ENCODE measurements at places on chromosomes 3 and 15. TPM values are rescaled to one million over a fixed set of nuclear protein-coding genes. Genes with fewer than 3 reads are reported as not detected.

The TMEM207 gene
- not detected for total RNA-seq

DNA sequence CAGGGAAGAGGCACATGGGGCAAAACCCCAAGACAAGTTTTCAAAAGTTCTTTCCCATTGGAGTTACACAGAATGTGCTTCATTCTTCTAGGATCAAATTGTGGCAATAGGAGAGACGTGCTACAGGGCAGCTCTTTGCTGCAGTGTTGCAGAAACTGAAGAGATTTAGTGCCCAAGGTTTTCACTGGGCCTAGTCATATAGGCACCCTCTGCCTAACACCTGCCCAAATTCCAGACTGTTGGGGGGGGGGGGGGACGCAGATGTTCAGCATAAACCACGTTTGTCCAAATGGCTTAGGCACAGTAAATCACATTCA is 346.8 kb upstream of the ZNF717 start:
- no peak overlapping the region for H3K4me3 ChIP-seq
- H3K4me1 ChIP-seq = no peaks in the 10 kb centered on the region

DNA sequence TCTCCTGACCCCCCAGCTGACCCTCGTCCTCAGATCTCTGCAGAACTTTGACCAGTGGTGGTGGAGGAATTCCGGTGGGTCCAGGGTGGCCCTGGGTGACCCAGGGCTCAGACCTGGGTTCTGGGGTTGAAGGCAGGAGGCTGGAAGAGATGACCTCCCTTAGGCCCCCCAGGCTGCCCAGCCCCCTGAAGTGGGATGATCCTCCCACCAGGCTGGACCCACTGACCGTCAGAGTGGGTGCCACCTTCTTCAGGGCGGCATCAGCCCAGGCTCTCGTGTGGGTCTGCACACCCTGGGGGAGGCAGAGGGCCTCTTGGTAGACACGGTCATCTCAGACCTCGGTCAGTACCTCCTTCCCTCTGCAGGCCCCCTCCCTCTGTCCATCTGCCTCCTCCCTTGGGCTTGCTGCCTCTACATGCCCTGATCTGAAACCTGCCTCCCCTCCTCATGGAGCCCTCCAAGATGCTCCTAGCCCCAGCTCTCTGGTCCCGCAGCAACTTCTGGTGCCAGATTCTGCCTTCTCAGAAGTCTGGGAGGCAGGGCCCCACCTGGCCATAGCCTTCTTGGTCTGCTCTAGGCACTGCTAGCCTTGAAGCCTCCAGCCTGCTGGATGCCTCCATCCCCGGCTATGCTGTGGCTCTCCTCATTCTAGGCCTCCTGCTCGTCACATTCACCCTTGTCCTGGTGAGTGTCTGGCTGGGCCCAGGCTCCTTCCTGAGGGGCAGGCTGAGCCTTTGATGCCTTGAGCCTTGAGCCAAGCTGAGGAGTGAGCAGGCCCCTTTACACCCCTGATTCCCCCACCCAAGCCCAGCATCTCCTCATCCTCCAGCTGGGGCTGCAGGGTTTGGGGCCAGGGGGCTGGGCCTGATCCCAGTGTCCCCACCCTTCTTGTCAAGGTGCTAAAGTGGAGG is 49.1 kb upstream of the CSPG4 start:
- peaks cover 4% of the 10 kb centered on the region for H3K36me3 ChIP-seq
- H3K4me3 ChIP-seq = no peak overlapping the region
- H3K27me3 ChIP-seq = no peaks in the 10 kb centered on the region
- DNase-seq = no peak
- H3K4me1 ChIP-seq = peaks cover 18% of the 10 kb centered on the region

GRCh38 chr15:61056386-61056785 is 172.7 kb downstream of the RORA start:
- no peaks in the 10 kb centered on the region for H3K4me1 ChIP-seq
- no peak for DNase-seq
- no peaks in the 10 kb centered on the region for H3K36me3 ChIP-seq
- no peak overlapping the region for H3K4me3 ChIP-seq
- H3K27me3 ChIP-seq = peaks cover 8% of the 10 kb centered on the region

The TRH gene
- total RNA-seq = not detected

GRCh38 chr3:30347679-30348216 is 258.7 kb upstream of the TGFBR2 start:
- H3K27me3 ChIP-seq = peaks cover 17% of the 10 kb centered on the region
- no peak overlapping the region for H3K4me3 ChIP-seq
- no peak overlapping the region for H3K27ac ChIP-seq
- peaks cover 3% of the 10 kb centered on the region for H3K4me1 ChIP-seq

The ARGFX gene
- total RNA-seq = not detected

- H3K4me3 ChIP-seq = no peak overlapping the region
- H3K27ac ChIP-seq = no peak overlapping the region
- no peak for DNase-seq
These were observed 125.1 kb upstream of the ZBTB20 start for GRCh38 chr3:115272036-115272824.

GRCh38 chr3:172388412-172389078 is 59.7 kb downstream of the GHSR start:
- no peak overlapping the region for H3K4me3 ChIP-seq
- no peak for DNase-seq
- H3K4me1 ChIP-seq = no peaks in the 10 kb centered on the region
- no peaks in the 10 kb centered on the region for H3K36me3 ChIP-seq
- H3K27me3 ChIP-seq = no peaks in the 10 kb centered on the region

- H3K4me1 ChIP-seq = peaks cover 3% of the 10 kb centered on the region
- no peak overlapping the region for H3K27ac ChIP-seq
- H3K36me3 ChIP-seq = no peaks in the 10 kb centered on the region
These were observed 42.3 kb downstream of the KCNH8 start for GRCh38 chr3:19190602-19191001.

GRCh38 chr15:77516076-77516475 is 95.4 kb downstream of the HMG20A start:
- H3K4me1 ChIP-seq = no peaks in the 10 kb centered on the region
- DNase-seq = no peak
- no peak overlapping the region for H3K4me3 ChIP-seq
- no peaks in the 10 kb centered on the region for H3K36me3 ChIP-seq
- H3K27ac ChIP-seq = no peak overlapping the region

The CDHR4 gene
- not detected for total RNA-seq

GRCh38 chr3:184783319-184783718 is 28.6 kb upstream of the VPS8 start:
- no peak overlapping the region for H3K4me3 ChIP-seq
- no peak overlapping the region for H3K27ac ChIP-seq
- no peaks in the 10 kb centered on the region for H3K36me3 ChIP-seq
- no peak for DNase-seq

The P2RY14 gene
- 0.88 TPM for total RNA-seq

- H3K36me3 ChIP-seq = no peaks in the 10 kb centered on the region
- H3K27me3 ChIP-seq = peaks cover 7% of the 10 kb centered on the region
- H3K27ac ChIP-seq = no peak overlapping the region
- no peak for DNase-seq
These were observed 16.0 kb upstream of the LRRK1 start for GRCh38 chr15:100903168-100903554.

The WDR49 gene
- total RNA-seq = 0.49 TPM

DNA sequence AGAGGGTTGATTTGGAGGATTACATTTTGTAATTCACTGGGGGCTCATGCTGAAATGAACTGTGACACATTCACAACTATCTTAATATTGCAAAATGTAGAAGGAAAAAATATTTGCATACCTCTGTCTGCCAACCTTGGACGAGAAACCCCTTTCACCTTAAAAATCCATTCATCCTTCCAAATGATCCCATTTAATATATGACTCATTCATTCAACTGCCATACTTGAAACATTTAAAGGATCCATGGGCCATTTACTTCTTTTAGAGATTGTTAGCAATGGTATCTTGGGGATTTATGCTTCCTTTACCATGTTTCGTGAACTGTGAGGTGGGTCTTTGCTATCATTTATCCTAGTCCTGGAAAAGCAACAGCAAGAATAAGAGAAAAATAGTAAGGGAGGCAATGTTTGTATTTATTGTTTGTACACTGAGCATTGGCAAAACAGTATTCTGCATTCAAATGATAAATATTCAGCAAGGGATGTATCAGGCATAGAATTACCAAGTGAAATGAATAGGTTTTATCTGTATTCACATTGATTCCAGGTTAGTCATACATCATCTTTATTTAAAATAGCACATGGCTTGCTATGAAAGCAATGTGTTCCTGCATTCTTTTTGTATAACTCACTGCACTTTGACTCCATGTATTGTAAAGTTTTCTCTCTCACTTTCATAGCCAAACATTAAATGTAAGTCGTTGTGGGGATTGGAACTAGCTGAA is 378.1 kb downstream of the NSUN3 start:
- no peaks in the 10 kb centered on the region for H3K4me1 ChIP-seq
- no peak overlapping the region for H3K4me3 ChIP-seq
- H3K27ac ChIP-seq = no peak overlapping the region
- no peak for DNase-seq
- H3K27me3 ChIP-seq = no peaks in the 10 kb centered on the region

Measured in activated B cell treated with CpG ODN at 0.5 μM for 24 hours (primary cell).